ENCODE measurements at places on chromosomes 11 and 22. TPM values are rescaled to one million over a fixed set of nuclear protein-coding genes. Genes with fewer than 3 reads are reported as not detected.

DNA sequence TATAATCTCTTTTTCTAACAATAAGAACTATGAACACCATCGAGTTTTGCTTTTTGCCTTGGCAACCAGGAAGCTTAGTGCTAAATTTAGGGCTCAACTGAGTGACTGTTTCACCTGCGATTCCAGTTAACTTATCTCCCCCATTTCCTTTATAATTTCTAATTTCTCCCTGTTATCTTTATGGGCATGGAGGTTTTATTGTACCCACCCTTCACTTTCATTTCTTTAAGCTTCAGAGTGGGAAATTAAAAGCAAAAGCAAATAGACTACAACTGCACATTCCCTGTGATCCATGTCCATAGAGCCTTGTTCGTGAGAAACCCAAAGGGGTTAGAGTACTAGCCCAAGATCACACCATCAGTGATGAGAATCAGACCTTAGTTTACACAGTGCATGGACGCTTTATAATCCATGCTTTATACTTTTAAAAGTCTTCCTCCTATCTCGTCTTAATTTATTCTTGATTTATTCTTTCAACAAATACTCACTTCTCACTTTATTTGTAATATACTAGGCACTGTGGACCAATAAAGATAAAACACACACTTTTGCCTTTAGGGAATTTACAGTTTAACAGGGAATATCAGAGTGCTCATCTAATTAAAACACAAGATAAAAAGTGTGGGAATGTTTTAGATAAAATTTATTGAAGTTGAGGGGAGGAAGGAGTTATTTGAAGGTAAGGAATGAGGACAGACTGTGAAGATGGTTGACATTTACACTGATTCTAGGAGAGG lies 40.6 kb downstream of the ADAMTS15 start:
- DNase-seq = no peak

- DNase-seq = no peak
Measured at GRCh38 chr11:75160220-75160757, 9.4 kb downstream of the SLCO2B1 start.

Gene NPTXR
- total RNA-seq = 6.9 TPM

Gene SCUBE2
- total RNA-seq = 8.8 TPM

Measured in sciatic nerve (tissue), 2 donors.